Stimulated activated CD8-positive, alpha-beta memory T cell treated with anti-CD3 and anti-CD28 coated beads, Interleukin-15, amount 100 ng/mL, for 1 hour (primary cell): ENCODE measurements at places on chromosomes 2 and 18.

DNA sequence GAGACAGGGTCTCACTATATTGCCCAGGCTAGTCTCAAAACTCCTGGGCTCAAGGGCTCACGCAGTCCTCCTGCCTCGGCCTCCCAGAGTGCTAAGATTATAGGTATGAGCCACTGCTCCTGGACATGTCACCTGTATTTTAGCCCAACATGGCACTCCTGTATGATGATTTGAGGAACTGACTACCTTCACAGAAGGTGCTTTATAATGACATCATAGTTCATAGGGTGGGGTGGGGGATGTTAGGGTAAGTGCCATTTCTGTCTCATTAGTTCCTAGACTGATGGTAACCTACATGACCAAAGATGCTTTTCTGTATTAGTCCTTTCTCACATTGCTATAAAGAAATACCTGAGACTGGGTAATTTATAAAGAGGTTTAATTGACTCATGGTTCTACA, 109.7 kb downstream of the MAP4K4 start:
- DNase-seq: no peak

DNA sequence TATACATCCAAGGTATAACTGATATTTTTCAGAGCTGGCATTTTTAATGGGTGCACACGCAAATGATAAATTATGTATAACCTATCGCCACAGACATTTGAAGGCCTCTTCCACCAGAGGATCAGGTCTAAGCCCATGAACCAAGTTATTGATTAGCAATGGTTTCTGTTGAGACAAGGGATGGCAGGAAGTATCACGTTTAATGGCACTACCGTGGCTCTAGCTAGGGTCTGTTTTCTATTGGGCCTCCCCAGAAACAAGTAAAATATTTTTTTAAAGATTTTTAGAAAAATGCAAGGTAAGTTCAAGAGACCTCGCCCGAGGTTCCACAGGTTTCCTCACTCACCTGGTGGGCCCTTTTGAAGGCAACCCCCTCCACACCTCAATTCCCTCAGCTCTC, 667 bp downstream of the GFPT1 start:
- no peak for DNase-seq

DNA sequence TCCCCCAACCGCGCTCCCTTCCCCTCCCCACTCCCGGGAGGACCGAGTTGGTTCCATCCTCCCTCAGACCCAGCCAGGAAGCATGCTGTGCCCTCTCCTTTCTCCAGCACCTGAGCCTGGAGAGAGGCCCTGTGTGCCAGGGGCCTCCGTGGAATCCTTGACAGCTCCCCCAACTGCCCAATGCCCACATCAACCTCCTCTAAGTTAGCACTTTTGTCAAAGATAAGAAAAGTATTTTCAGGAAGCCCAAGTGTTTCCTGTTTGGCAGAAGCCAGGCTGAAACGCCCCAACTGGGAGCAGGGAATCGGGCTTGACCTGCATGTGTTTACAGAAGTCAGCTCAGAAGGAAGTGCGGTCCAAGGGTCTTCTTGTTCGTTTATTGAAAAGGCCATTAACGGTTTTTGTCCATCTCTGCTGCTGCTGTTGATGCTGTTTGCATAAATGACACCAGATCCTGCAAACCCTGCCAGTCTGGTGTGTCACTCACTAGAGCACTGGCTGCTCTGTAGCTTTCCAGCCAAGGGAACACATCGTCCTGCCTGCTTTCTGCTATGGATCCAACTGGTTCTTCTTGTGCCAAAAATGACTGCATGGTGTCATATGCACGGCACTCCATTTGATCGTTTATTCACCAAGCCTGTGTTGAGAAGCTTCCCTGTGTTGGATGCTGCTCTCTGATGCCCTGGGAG, 35.4 kb upstream of the COL6A3 start:
- DNase-seq: no peak

DNA sequence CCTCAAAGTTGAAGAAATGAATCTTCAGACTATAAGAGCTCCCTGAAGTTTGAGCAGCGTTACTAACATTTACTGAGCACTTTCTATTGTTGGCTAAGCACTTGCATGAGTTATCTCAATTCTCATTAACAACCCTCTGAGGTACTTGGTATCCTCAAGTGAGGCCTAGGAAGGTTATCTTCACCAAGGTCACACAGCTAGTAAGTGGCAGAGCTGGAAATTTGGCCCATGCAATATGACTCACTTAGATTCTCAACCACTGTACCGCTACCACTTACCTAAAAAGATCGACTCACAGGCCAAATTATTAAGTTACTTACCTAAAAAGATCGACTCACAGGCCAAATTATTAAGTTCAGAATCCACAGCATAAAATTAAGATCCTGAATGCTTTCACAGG, 8.7 kb upstream of the METAP1D start:
- DNase-seq: no peak

DNA sequence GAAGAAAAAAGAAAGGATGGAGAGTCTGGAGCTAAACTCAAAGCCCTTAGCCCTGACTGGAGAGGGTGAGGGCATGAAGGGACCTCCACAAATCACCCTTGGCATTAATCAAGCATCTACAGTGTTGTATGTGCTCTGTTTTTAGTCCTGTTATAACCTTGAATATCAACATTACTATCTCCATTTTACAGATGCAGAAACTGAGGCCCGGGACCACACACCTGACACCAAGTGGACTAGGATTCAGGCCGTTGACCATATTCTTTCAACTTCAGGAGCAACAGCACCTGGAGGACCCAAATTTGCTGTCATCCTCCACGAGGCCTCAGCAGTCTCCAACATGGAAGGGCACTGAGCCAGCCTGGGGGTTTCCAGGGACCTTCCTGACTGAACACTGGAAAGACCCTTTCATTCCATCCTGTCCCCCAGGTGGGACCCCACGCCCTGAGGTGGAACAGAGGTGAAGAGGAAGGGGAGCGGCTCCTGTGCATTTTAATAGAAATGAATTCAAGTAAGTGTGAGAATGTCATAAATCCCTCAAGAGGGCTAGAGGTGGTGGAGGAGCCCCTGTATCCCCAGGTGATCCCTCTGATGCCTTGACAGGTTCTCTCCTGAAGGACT, 41.0 kb downstream of the SERTAD2 start:
- no peak for DNase-seq
